Progenitor cell of endocrine pancreas (in vitro differentiated cells): ENCODE measurements at places on chromosomes 6 and 20.

GRCh38 chr6:32117461-32117860 lies 8.3 kb upstream of the TNXB start:
- DNase-seq = no peak

DNA sequence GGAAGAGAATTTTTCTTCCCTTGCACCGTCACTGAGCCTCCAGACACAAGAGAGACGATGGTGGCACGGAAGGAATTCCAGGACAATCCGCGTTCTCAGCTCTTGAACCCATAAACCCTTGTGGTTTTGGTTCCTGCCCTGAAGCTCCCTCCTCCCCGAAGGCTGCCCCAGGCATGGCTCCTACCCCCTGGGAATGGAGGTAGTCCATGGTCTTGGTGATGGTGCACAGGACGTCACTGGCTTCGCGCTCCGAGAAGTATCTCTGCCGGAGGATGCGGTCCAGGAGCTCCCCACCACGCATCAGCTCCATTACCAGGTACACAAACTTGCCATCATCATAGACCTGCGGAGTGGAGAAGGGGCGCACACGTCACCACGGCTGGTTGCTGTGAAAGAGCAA lies 47.5 kb upstream of the MPC1 start:
- no peak for DNase-seq

GRCh38 chr6:108800427-108800864 lies 47.8 kb upstream of the ARMC2 start:
- DNase-seq = no peak

GRCh38 chr20:34269996-34270627 lies 28.9 kb downstream of the ASIP start:
- no peak for DNase-seq

- no peak for DNase-seq
These were observed 117.6 kb downstream of the LY86 start for GRCh38 chr6:6705915-6706675.

DNA sequence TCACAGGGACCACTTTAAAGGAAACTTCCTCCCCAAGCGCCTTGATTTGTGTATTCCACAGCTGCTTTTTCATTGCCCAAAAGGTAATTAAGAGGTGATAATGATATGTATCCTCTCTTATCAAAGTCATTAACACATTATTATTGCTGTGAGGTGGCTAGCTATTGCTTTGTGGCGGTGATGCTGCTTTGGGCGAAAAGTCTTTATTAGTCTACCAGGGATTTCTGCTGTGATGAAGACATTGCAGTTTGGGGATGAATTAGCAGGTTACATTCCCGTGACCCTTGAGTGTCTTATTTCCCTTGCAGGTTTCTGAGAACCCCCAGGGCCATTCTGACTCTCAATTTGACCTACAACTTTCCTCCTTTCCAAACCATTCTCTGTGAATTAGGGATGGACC lies 143.4 kb upstream of the SOX4 start:
- DNase-seq = no peak

DNA sequence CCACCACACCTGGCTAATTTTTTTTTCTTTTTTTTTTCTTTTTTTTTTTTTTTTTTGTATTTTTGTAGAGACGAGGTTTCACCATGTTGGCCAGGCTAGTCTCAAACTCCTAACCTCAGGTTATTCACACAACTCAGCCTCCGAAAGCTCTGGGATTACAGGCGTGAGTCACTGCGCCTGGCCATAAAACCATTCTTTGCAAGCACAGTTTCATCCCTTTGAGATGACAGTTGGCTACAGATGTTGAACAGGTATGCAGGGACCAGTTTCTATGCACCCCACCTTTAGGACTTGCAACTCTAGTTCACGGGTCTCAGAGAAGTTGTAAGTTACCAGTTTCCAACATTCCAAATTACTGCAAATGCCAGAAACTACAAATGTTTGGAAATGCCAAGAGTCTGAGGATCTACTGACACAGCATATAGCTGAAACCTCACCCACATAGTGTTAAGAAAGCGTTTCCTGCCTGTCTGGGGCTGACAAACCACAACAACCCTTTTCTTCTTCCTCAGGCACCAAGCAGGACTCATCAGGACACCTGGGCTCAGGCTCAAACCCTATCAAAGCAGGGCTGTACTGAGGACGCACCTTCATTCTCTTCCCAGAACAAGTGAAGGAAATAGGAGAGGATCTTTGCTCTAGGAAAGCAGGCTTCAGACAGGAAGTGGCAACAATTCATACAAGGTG lies 22.9 kb downstream of the ARHGAP18 start:
- DNase-seq = no peak

GRCh38 chr6:13252790-13253189 lies 75.5 kb downstream of the TBC1D7 start:
- DNase-seq = no peak

- no peak for DNase-seq
These were observed at the start of gene STK35 for GRCh38 chr20:2101057-2101864. STK35 (plus strand) TSS chr20:2101827; CDS start chr20:2101882, 55 bp downstream.

DNA sequence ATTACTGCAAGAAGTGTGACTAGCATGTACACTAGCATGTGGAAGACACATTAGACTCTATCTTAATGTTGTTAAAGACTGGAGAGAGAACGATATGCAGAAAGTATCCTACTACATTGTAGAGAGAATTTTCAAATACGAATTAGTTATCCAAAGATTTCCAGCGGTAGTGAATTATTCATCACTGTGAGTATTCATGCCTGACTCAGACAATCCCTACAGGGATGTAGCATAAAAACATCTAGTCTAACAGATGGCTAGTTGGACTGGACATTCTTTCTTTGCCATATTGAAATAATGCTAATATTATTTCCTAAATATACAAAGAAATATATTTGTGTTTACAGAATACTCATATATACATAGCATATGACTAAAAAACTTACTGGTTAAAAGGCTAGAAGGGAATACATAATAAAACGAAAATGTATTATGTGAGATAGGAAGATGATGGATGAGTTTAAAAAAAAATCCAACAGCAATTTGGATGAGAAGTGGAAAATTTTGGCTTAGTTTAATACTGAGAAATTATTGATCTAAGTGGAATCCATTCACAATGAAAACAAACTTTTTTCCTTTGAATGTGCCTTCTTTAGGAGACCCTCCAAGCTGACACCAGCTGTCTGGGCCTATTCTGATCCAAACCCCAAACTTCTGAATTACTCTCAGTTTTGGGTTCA lies 580.7 kb downstream of the RFPL4B start:
- no peak for DNase-seq

DNA sequence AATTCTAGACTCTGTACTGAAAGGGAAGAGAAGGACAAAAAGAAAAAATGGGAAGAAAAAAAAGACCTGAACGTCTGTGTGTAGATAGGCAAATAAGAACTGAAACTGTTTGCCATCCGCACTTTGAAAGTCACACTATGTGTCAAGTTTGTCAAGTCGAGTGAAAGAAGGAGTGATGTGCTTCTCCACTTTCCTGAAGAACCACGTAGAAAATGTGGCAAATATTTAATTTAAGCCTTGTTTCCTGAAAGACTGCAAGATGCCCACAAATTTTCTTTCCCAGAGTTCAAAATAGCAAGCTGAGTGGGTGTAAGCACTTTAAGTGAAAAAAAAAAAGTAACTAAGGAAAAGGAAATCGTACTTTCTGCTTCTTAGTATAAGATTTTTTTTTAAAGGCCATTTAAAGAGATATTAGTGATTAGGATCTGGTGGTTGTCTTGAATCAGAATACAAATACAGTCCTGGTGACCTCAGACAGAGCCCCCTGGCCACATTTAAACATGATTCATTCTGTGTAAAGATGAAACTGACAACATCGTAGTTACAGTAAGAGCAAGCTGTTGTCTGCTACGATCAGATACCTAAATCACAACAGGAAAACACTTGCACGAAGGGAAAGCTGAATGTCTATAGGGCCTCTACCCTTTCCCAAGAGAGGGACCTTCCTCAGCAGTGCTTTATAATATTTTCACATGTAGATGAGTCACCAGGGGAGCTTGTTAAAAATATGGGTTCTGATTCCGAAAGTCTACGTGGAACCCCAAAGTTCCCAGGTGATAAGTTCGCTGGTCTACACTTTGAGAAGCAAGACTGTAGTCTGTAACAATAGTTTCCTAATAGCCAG lies 102.3 kb downstream of the HIVEP2 start:
- no peak for DNase-seq

DNA sequence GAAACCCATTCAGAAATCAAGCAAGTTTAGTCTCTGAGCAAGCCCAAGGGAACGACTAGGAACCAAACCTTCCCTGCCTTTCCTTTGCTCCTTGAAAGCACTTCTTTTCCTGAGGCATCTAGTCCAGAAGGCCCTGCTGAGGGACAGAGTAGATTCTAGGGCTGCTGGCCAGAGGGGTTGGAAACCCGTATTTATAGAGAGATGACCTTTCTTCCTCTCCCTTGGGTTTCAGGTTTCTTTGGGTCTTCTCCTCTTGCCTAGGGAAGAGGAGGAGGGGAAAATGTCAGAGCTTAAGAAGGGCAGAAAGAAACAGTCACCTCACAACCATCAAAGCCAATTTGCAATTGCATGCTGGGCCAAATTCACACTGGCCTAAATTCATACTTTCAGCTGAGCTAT lies 5.8 kb downstream of the APOBEC2 start:
- no peak for DNase-seq

- DNase-seq = peak; percentile 61
These were observed 828 bp upstream of the DSTN start for GRCh38 chr20:17568972-17569521.

- DNase-seq = no peak
These were observed 9.4 kb downstream of the OR12D1 start for GRCh38 chr6:29424168-29424567.

- DNase-seq = no peak
These were observed 84.7 kb downstream of the RNF182 start for GRCh38 chr6:14009431-14009830.

DNA sequence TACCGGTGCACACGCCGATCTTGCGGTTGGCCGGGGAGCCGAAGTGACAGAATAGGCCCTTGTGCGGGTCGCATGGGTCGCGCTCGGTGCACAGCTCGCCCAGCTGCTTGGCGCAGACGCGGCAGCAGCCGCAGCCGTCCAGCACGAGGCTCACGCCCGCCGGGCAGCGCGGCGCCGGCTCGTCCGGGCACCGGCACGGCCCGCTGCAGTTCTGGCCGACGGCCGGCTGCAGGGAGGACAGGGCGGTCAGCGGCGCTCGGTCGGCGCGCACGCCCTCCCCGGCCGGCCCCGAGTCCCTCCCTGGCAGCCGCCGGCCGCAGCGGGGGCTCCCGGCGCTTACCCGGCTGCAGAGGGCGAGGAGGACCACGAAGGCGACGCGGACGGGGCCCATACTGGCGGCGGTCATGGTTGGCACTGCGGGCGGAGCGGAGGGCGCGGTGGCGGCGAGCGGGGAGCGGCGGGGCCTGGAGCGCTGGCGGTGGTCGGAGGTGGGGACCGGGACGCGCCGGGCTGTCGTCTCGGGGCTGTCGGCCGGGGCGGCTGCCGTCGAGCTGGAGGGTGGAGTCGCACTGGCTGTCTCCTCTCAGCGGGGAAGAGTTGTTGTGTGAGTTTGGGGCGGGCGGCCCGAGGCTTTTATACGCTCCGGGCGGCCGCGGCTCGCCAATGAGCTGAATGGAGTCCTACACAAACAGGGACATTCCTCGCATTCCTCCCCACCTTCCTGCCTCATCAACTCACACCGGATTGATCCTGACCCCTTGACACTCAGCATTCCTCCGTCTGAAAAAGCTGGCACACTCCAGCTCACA lies at the start of gene CCN2:
Gene CCN2 (minus strand): TSS at position 606 of the 809 bp plus-strand sequence. CDS start 200 bp downstream, at position 406.
- peak; percentile 86 for DNase-seq

- DNase-seq = no peak
These were observed 5.6 kb downstream of the ABHD16A start for GRCh38 chr6:31697555-31697954.

GRCh38 chr6:113662688-113663333 lies 194.3 kb upstream of the MARCKS start:
- DNase-seq = no peak

DNA sequence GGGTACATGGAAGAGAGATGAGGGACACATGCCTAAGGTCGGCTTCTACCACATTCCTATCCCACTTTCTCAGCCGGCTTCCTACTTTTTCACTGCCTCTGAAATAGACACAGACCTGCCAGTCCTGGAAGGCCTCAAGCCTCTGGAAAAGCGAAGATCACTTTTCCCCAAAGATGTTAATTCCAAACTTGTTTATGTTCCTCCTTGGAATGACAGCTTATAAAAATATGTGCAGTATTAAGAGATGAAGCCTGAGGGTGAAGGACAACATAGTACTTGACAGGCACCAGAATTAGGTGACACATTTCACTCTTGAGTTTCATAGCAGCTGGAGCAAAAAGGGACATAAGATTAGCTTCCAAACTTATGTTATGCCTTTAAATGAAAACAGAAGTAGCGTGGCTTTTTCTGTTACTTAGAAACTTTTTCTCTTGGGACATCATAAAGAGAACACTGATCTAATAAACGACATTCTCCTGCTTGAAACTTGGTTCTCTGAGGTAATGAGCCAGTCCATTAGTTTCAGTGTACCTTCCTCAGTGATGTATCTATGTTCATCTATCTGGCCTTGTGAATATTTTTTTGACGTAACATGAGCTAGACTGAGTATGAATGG lies 25.3 kb downstream of the FOXO3 start:
- no peak for DNase-seq

GRCh38 chr6:55046869-55047422 lies 127.4 kb upstream of the HCRTR2 start:
- DNase-seq = no peak

DNA sequence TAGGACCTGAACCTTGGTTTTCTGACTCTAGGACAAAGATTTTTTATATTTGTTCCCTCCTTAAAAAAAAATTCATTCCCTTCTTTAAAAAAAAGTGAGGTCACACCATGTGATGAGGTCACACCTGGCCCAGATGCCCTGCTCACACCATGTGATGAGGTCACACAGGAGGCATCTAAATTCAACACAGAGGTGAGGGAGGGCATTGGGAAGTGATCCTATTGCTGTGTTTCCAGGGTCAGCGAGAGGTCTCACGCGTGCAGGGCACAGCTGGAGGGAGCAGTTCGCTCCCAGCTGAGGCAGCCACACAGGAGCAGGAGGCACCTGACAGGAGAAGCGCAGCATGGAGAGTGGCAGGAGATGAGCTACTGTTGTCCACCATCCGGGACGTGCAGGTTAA lies 92.5 kb downstream of the SLC22A23 start:
- DNase-seq = no peak

DNA sequence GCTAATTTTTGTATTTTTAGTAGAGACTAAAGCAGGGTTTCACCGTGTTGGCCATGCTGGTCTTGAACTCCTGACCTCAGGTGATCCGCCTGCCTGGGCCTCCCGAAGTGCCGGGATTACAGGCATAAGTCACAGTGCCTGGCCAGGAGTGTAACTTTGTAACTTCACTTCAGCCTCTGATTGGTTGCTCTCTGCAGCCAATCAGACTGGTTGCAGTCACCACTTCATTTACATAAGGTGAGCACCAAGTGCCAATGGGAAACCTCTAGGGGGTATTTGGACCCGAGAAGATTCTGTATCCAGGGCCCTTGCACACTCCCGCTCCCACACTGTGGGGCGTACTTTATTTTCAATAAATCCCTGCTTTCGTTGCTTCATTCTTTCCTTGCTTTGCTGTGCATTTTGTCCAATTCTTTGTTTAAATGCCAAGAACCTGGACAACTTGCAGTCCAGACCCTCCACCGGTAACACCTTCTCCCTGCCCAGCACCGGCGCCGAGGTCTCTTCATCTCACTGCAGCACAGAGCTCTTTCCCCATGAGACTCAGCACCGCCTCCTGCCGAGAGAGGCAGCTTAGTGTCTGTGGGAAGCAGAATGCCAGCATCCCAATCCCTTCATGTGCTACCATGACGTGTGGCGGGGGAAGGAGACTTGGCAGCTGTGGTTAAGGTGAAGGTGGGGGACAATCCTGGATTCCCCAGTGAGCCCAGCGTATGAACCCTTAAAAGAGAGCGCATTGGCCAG lies 14.0 kb upstream of the MRGBP start:
- no peak for DNase-seq
